GM12864 (cell line): ENCODE measurements at places on chromosomes 16 and 17.

DNA sequence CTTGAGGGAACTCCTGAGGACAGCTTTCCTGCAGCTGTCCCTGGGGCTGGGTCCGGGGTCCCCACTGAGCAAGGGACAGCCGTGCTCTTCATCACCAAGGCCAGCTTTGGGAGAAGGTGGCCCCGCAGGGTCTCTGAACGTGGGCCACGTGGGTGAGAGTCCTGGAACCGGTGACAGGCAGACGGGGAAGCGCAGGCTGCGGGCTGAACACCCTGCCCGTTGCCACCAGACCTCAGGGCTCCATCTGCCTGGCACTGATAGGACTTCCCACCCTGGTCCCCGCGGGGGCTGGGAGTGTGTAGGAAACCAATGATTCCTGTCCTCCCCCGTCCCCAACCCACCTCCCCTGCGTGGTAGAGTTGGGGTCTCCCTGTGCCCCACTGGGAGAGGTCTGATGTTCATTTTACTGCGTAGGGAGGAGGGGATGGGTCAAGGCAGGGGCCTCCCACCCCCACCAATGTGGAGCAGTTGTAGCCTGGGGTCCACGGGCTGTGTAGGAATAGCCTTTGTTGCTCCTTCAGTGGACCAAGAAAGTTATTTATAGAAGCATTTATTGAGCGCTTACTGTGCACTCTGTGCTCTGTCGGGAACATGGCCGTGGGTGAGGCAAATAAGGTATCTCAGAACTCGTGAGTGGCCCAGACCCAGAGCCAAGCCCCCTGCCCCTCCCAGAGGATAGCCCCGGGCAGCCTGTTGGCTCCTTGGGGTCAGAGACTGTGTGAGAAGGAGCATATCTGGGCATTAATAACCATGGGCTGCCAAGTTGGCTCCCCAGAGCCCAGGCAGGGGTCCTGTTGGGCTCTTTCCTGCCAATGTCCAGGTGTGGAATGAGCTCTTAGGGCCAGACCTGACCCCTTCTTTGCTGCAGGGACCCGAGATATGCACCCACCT is 1.3 kb downstream of the ADGRG1 start:
- DNase-seq, result no peak

DNA sequence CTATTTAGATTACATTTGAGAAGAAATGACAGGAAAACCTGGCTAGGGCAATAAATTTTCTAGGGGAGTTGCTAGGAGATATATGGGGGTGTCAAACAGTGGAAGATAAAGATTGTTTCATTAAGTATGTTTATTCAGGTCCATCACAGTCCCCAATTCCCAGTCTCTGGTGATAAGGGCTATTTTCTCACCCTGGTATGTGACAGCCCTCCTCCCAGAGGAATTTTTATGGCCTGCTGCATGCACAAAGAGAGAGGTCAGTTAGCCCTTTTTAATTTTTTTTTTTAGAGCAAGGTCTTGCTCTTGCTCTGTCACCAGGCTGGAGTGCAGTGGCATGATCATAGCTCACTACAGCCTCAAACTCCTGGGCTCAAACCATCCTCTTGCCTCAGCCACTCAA is 53.6 kb upstream of the ATF7IP2 start:
- DNase-seq, result no peak

DNA sequence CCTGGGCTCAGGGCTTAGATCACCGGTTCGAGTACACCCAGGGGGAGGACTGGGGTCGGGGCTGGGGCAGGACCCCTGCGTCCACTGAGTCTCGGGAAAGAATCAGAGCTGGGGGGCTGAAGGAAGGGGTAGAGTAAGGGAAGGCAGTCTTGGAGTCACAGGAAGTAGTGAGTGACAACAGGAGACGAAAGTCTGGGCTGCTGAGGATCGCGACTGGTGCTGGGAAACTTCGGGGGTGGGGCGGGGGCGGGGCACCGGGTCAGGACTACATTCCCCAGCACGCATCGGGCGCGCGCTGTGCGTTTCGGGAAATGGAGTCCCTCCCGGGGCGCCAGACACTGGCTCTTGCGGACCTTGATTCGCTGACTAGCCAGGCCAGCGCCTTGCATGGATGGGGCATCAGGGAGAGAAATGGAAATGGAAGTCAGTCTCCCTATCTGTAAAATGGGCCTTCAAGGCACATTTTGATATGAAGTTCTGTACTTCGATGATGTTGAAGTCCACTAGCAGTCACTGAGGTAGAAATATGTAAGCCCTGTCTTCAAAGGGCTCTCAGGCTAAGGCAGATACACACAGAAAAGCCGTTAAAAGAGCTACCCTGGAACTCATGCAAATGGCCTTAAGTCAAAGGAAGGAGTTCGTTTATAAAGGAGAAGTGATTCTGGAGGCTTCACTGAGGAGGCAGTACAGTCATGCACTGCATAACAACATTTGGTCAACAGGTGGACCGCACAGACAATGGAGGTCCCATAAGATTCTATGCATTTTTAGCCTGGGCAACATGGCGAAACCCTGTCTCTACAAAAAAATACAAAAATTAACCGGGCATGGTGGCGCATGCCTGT is 697 bp downstream of the CTF1 start:
- no peak for DNase-seq

DNA sequence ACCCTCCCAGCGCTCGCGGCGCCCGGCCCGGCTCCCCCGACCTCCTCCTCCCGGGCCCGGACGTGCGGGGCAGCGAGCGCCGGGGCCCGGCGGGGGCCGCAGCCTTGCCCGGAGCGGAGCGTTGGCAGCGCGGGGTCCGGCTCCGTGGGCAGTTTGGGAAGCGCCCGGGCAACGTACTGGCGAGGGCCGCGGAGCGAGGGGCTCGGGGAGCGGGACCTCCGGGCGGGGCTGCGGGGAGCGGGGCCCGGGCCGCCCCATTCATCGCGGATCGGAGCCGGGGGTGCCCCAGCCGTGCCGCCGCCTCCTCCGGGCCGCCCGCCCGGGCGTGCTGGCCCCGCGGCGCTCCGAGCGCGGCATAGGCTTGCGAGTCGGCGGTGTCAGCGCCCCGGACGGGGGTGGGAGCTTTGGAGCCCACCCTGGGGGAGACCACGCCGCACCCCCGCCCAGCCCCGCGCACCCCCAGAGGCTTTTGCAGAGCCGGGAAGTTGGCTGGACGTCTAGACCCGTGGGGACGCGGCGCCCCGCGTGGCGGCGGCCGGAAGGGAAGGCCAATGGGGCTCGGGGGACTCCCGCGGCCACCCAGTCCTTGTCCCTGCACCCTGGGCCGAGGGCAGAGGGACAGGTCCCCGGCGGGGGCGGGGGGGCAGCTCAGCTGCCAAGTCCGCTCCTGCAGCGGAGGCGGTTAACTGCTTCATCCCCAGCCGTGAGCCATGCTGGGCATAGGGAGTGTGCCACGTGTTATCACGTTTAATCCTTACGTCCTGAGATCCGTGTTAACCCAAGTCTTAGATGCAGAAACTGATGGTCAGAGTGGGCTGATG is 852 bp downstream of the ZNF469 start:
- DNase-seq, result no peak

DNA sequence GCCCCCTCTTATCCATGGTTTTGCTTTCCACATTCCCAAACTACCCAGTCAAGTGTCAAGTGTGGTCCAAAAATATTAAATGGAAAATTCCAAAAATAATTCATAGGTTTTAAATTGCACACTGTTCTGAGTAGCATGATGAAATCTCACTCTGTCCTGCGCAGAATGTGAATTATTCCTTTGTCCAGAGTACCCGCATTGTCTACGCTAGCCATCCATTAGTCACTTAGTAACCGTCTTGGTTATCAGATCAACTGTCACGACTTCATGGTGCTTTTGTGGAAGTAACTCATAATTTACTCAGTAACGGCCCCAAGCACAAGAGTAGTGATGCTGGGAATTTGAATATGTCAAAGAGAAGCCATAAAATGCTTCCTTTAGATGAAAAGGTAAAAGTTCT is 94.9 kb downstream of the SLC39A11 start:
- no peak for DNase-seq

GRCh38 chr17:59492091-59492451 is 73.3 kb upstream of the DHX40 start:
- DNase-seq, result no peak

GRCh38 chr16:56970934-56971767 is 9.4 kb downstream of the CETP start:
- DNase-seq, result peak; percentile 47

GRCh38 chr16:48999044-48999443 is 282.6 kb downstream of the CBLN1 start:
- no peak for DNase-seq

GRCh38 chr17:75371981-75372380 is 33.5 kb downstream of the GRB2 start:
- no peak for DNase-seq

GRCh38 chr16:59601452-59601851 is 867.3 kb upstream of the GOT2 start:
- no peak for DNase-seq

DNA sequence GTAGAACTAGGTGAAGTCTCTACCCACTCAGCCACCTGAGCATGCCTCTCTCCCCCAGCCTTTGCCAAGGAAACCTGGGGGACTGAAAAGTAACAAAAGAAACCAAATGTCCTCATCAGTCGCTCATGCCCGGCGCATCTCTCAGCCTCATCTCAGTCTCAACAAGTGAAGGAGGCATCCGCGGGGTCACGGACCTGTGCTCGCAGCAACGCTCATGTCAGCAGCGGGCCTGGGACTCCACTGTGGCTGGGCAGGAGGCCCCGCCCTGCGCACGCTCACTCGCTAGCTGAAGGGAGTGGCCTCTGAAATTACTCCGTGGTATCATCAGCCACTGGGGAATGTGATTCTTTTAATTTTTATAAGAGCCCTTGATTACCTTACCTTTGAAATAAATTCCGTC is 31.3 kb downstream of the MAP1LC3B start:
- DNase-seq, result no peak

GRCh38 chr16:14308368-14308723 is 237.2 kb downstream of the MRTFB start:
- DNase-seq, result no peak

- no peak for DNase-seq
Measured at GRCh38 chr17:42798011-42798382, 507 bp downstream of the COA3 start.

- DNase-seq, result no peak
Measured at GRCh38 chr17:20922128-20922670, 120.6 kb downstream of the USP22 start.

- no peak for DNase-seq
Measured at GRCh38 chr17:4998732-4999429, 1.1 kb downstream of the KIF1C start.

DNA sequence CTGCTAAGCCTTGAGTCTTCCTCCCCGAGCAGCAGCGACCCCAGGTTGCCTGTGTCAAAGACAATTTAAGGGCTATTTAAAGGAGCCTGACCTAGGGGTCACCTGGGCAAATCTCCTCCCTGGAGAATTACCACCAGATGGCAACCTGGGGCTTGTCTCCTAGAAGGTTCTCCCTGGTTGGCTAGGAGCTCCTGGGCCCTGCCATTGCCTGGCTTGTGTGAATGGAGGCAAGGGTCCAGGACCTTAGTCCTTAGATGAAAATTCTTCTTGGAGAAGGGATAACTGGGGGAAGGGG is 51.3 kb upstream of the TAC4 start:
- DNase-seq, result no peak

DNA sequence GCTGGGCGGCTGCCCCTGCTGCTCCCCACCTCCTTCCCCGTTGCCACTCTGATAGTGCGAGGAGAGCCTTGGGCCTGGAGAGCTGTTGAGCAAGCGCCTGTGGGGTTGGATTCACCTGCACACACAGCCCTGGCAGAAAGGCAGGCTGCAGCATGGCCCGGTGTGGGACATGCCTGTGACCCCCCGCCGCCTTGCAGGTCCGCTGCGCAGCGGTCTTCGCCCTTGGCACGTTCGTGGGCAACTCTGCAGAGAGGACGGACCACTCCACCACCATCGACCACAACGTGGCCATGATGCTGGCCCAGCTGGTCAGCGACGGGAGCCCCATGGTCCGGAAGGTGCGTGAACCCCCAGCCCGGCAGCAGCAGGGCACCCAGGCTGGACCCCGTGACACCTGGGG is 106.8 kb upstream of the CHMP6 start:
- no peak for DNase-seq

DNA sequence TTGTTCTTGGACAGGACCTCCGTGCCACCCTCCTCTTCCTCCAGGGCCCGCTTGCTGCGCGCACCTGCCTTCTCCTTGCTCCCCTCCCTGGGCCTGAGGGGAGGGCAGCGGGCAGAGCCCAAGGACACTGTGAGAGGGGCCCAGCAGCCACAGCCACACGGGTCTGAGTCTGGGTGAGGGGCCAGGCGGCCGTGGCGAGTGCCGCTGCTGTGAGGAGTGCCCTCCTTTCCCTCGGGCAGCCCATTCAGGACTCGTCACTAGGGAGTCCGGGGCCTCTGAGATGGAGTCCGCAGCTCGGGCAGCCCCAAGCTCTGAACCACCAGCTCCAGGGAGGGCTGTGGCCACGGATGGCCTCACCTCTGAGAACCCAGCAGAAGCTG is 5.6 kb downstream of the DUS1L start:
- no peak for DNase-seq

- DNase-seq, result no peak
Measured at GRCh38 chr17:57498443-57498842, 242.1 kb downstream of the MSI2 start.
